CD4-positive, alpha-beta T cell (primary cell): ENCODE measurements at places on chromosomes 1 and 21.

- DNase-seq: no peak
Measured at GRCh38 chr1:109254621-109255096, 5.3 kb downstream of the CELSR2 start.

- DNase-seq: no peak
Measured at GRCh38 chr21:41779659-41780058, 12.8 kb upstream of the RIPK4 start.

DNA sequence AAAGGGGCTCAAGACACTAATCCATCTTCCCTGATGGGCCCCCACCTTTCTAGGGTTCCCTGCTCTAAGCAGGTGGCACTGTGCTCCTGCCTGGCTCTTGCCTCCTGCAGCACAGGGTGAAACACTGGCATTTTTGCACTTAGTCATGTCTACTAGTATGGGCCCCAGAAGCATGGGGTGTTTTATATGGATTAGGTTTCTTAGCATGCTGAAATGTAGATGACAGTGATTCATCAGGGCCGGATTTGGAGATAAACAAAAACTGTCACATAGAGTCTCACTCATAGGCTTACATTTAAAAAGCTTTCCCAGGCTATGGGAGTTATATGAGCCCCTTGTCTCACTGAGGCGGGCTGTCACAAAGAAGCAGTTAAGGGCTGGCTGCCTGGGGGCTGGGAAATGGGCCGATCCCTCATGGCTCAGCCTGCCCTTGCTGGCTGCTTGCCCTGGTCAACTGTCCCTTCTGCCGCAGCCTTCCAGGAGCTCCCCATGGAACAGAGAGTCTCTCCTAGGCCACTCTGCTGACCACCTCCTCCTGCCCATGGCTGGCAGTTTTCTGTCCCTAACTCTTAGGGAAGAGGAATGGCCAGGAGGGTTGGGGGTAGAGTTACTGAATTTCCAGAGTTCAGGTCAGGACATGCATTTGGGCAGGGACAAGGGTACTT is 6.5 kb downstream of the GALNT2 start:
- no peak for DNase-seq

DNA sequence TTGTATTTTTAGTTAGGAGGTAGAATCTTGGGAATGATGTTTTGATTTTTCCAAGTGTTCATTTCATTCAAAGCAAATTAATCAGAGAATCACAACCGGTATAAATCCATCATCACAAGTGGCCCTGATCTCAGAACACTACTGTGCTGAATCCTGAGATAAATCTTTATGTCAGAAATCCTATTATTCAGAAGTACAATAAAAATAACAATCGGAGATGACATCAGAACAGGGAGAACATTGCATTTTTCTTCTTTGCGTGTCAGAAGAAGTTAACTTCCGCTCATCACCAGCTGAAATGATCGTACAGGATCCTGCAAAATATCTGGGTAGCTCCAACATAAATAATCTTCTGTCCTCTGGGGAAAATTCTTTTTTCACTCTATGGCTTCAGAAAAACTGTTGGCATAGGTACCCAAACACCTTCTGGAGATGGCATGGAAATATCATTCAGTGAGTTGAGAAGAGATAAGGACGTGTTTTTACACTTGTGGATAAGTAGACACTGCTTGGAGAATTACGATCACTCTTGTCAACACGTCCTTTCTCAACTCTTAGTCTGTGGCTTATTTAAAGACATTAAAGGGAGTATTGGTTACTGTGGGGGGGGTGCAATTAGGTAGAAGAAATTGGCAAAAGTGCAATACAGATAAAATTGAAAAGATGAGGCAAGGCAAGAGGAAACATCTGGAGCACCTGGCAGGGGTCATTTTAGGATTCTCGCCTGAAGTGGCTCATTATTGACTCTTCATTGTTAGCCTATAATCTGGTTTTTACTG is 46.9 kb upstream of the SMYD2 start:
- DNase-seq: no peak

DNA sequence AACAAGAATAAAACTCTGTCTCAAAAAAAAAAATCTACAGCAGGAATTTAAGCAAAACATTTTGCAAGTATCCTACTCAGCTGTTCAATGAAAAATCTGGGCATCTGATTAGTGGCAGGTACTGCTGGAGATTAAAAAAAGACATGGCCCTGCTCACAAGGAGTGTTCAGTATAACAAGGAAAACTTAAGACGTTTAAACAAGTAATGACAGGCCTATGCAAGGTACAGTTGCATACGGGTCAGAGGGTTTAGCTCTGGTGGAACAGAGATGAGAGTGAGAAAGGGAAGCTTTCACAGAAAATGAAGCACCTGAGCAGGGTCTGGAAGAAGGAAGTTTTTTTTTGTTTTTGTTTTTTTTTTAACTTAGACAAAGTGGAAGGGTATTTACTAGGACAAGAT is 23.0 kb downstream of the SNRNP40 start:
- DNase-seq: no peak
